Activated naive CD4-positive, alpha-beta T cell treated with Interleukin-2 at 50 U/mL for 16 hours (primary cell): ENCODE measurements at places on chromosomes 1 and 21.
A peak's percentile ranks its signal among the peaks of the same experiment; 100 is the strongest.

GRCh38 chr1:193417403-193417802, 231.0 kb upstream of the B3GALT2 start:
- peak; percentile 22 for DNase-seq

DNA sequence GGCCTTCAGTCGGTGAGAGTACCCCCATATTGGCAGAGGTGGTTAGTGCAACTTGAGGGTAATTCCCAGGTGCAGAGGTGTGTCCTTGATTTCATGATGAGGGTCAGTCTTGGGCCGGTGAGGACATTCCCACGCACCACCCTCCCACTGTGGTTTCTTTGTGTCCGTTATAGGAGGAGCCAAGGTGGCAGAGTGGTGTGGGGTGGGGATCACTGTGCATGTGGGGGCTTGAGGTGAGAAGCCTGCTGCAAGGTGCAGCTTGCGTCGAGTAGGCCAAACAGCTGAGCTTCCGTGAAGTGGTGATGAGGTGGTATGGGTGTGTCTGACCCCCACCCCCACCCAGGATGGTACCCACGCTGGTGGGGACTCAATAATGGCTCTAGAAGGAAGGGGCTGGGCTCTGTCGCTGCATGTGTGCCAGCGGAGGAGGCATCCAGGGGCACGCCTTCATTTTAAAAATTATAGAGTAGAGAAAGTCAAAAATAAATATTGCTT, 6.2 kb downstream of the PTPRF start:
- DNase-seq = no peak

DNA sequence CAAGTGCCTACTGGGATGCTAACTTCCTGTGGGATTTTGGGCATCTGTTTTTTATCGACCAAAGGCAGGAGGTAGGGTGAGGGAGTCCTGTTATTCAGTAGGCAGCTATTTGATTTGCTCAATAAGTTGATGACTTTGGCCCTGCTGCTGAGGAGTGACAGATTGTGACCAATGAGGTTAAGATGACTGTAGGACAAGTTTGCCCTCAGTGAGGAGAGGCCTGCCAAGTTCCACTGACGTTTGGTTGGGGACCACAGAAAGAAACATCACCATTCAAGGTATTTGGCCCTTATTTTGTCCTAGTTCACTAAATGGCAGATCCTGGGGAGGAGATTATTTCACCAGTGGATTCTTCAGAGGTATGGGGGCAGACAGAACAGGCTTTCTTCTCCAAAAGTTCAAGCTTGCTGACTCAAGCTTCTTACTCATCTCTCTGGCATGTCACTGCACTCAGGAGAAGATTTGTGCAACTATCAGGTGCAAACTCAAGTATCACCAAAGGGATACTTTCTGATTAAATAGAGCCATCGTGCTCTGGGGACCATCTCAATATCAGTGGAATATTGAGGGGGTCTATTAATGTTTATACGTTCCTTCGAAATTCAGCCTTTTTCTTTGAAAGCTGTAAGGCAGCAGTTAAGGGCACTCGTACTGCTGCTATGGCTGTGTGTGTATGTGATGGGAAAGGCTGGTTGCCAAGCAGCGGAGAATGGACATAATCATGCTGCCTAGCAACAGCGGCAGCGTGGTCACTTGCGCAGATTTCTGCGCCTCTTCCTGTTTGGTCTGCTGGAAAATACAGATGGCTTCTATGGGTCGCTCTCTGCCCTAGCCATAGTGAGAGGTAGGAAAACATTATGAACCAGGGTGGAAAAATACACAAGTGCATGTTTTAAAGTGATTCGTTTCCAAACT, 78.7 kb downstream of the PBX1 start:
- no peak for DNase-seq

DNA sequence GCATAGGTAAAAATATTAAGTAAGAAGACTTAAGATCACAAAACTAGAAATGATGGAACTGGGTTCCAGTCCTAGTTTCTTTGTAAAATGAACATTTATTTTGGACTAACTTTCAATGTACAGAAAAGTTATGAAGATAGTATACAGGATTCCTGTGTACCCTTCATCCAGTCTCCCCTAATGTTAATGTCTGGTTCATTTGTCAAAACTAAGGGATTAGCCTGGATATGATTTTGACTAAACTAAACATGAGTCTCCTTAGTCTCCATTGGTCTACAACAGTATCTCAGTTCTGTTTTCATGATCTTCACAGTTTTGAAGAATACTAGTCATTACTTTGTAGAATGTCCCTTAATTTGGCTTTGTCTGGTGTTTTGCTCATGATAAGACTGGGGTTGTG, 54.5 kb downstream of the UBE4B start:
- no peak for DNase-seq
